ENCODE measurements at places on chromosomes 4 and X. TPM values are rescaled to one million over a fixed set of nuclear protein-coding genes. Genes with fewer than 3 reads are reported as not detected.

The AKAP17A gene
- 20.8 TPM for total RNA-seq

The ETDA gene
- not detected for total RNA-seq

The PAGE2 gene
- not detected for total RNA-seq

The MAGEC3 gene
- not detected for total RNA-seq

The STATH gene
- not detected for total RNA-seq

The STS gene
- total RNA-seq = 8.9 TPM

The ASMT gene
- total RNA-seq = not detected

The BOD1L1 gene
- total RNA-seq = 35.4 TPM

The GRIPAP1 gene
- total RNA-seq = 17.6 TPM

The CFI gene
- total RNA-seq = 45.5 TPM

The CCNA2 gene
- 11.2 TPM for total RNA-seq

The ZNF732 gene
- 0.60 TPM for total RNA-seq

The DDIT4L gene
- total RNA-seq = 2.8 TPM

The CISD2 gene
- total RNA-seq = 36.4 TPM

The GAGE1 gene
- not detected for total RNA-seq

The GC gene
- total RNA-seq = not detected

The PWWP3B gene
- not detected for total RNA-seq

The GLOD5 gene
- not detected for total RNA-seq

The TAF7L gene
- total RNA-seq = under 0.01 TPM

The ABHD18 gene
- 9.5 TPM for total RNA-seq

The ARHGEF6 gene
- 24.6 TPM for total RNA-seq

The SYP gene
- total RNA-seq = 0.17 TPM

The STBD1 gene
- 2.0 TPM for total RNA-seq

The FREM3 gene
- total RNA-seq = 0.09 TPM

The TSR2 gene
- total RNA-seq = 16.5 TPM

The CSAG2 gene
- not detected for total RNA-seq

The PPP2R2C gene
- 0.54 TPM for total RNA-seq

The TRO gene
- 2.9 TPM for total RNA-seq

The SPINK2 gene
- total RNA-seq = not detected

The MAGEB17 gene
- not detected for total RNA-seq

The MAGIX gene
- total RNA-seq = 0.76 TPM

The PSAPL1 gene
- total RNA-seq = not detected

The RNF150 gene
- 0.17 TPM for total RNA-seq

The HPSE gene
- 16.3 TPM for total RNA-seq

The GPC4 gene
- total RNA-seq = under 0.01 TPM

The XAGE1A gene
- not detected for total RNA-seq

The PASD1 gene
- total RNA-seq = not detected

The PTPN13 gene
- total RNA-seq = 0.98 TPM

The FMR1NB gene
- total RNA-seq = not detected

The HOPX gene
- total RNA-seq = not detected

The MAGEB6B gene
- not detected for total RNA-seq

The CCDC160 gene
- total RNA-seq = not detected

The NSDHL gene
- 9.6 TPM for total RNA-seq

The FAM184B gene
- total RNA-seq = not detected

The USP17L13 gene
- total RNA-seq = not detected

The CORIN gene
- total RNA-seq = under 0.01 TPM

The CSN3 gene
- not detected for total RNA-seq

The COX7B2 gene
- not detected for total RNA-seq

Measured in dermis lymphatic vessel endothelial cell (primary cell).